B cell (primary cell): ENCODE measurements at places on chromosomes 5 and 9. TPM values are rescaled to one million over a fixed set of nuclear protein-coding genes. Genes with fewer than 3 reads are reported as not detected.

GRCh38 chr9:90641884-90642487 is 638 bp downstream of the DIRAS2 start:
- no peak for DNase-seq

GRCh38 chr5:126015235-126016181 is 407.7 kb upstream of the GRAMD2B start:
- no peak for DNase-seq

The FCN2 gene
- not detected in 2 replicates for total RNA-seq

DNA sequence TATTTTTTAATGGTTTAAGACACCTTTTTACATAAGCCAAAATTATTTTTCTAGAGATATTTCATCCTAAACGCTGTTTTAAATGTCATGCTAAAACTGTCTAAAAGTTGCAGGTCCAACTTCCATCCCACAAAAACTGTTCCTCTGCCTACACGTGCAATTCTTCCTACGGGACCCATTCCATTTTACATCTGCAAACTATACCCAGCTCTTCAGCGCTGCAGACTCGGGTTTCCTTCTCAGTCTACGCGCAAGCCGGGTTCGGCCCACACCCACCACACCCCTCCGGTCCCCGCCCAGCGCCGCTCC is 8.7 kb downstream of the RANBP6 start:
- DNase-seq: no peak

DNA sequence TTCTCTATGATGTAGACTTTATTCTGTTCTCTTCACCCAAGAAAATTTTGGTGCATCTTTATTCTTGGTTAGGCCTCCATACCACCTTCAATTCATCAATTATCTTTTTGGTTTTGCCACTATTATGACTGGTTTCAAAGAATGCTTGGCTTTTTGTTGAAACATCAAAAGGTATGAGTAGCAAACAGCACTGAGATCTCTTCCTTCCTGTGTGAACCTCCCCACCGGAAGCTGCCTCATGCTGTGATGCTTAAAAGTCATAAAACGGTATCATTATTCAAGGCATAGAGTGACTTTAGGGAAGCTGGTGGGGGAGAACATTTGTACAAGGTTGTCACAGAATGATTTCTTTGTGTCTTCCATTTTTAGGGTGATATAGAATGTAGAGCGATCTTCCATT is 70.6 kb downstream of the IQGAP2 start:
- DNase-seq: peak; percentile 13

DNA sequence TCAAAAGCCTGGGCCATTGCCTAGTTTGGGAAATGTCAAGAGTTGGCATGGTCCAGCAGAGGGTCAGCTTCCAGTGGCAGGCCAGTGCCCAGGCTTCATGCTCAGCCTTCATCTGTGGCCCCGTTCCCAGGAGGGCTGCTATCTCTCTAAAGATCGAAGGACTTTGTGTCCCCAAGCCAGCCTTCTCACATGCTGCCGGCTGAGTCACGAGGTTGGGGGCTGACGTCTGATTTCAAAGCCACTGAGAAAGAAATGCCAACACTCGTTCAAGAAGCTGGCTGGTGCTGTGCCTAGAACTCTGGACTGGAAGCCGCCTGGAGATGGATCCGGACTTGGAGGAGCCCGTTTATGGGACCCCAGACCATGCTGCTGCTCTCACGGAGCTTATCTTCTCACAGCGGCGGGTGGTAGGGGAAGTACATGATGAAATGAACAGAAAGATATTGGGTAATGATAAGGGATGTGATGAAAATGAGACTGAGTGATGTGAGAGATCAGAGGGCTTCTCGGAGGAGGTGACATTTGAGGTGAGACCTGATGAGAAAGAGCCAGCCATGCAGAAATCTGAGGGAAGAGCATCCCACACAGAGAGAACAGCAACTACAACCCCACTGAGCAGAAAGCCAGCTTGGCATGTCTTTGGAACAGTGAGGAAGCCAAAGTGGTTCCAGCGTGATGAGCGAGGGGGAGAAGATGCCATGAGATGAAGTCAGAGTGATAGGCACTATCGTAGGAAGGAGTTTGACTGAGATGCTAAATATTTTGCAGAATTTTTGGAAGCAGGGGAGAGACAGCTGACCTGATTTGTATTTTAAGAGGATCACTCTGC is 54.9 kb upstream of the BOD1 start:
- no peak for DNase-seq

DNA sequence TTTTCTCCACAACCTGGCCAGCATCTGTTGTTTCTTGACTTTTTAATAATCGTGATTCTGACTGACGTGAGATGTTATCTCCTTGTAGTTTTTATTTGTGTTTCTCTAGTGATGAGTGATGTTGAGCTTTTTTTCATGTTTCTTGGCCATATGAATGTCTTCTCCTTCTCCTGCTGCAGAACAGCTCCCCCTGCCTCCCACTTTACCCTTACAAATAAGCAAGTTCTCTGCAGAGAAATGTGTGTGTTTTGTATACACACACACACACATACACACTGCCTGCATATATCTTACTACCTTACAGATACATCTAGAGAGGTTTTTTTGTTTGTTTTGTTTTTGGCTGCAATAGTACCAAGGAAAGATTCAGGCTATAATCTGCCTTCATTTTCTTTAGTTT is 88.7 kb upstream of the PHF24 start:
- no peak for DNase-seq

GRCh38 chr5:1246711-1247431 is 21.7 kb downstream of the SLC6A18 start:
- DNase-seq: no peak

DNA sequence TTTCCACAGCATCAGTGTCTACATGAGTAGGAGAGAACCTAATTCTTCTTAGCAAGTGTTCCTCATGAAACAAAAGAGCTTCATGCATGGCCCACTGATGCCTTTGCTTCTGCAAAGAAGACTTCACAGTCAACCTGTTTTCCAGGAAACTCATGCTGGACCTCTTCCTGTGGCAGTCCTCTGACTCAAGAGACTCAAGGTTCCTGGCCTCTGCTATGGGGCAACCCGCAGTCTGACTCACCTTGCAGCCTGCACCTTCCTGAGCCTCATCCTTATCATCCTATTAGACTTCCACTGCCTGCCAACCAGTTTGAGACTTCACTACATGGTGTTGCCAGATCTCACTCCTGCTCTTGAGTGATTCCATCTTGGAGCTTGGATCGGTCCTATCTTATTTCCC is 17.6 kb upstream of the AGGF1 start:
- DNase-seq: no peak

The ADGRV1 gene
- total RNA-seq: 0.10 TPM in 1 of 2 replicates, not detected in the other

DNA sequence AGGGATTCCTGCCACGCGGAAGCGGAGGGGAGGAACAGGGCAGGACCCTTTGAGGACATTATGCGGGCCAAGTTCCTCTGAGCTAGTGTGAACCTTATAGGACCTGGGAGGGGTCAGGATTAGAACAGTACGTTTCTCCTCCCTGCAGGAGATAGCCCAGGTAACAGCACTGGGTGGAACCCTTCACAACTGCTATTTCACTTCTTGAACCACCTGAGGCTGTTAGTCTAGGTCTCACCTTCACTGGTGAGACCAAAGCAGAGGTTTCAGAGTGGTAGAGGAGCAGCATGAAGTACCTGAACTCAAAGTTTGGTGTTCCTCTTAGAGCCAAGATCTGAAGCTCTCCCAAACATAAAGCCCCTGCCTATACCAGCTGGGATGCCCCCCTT is 832 bp downstream of the EIF4EBP3 start:
- no peak for DNase-seq

The FOXD4L5 gene
- 0.79 and 1.0 TPM in 2 replicates for total RNA-seq

The GRM6 gene
- not detected in 2 replicates for total RNA-seq

DNA sequence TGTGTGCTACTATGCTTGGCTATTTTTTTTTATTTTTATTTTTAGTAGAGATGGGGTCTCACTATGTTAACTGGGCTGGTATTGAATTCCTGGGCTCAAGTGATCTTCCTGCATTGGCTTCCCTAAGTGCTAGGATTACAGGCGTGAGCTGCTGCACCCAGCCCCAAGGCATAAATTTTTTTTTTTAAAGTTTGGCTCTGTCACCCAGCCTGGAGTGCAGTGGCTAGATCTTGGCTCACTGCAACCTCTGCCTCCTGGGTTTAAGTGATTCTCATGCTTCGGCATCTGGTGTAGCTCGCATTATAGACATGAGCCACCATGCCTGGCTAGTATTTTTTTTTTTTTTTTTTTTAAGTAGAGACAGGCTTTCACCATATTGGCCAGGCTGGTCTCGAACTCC is 70.3 kb downstream of the RAB24 start:
- no peak for DNase-seq

- no peak for DNase-seq
These were observed 35.6 kb downstream of the CEP72 start for GRCh38 chr5:647727-648126.

GRCh38 chr5:14174230-14174636 is 31.1 kb downstream of the TRIO start:
- DNase-seq: peak; percentile 62

The CDH9 gene
- not detected in 2 replicates for total RNA-seq

- DNase-seq: no peak
These were observed 80.0 kb downstream of the ZNF622 start for GRCh38 chr5:16385516-16386090.

- no peak for DNase-seq
These were observed 1.9 kb upstream of the SLC31A2 start for GRCh38 chr9:113148781-113149510.

- DNase-seq: no peak
These were observed 92.4 kb upstream of the NR3C1 start for GRCh38 chr5:143495821-143496275.

- no peak for DNase-seq
These were observed 410.1 kb upstream of the SMARCA2 start for GRCh38 chr9:1604942-1605560.

- no peak for DNase-seq
These were observed 78.4 kb downstream of the MAP1B start for GRCh38 chr5:72185496-72186329.

- no peak for DNase-seq
These were observed 252.3 kb upstream of the SLC24A2 start for GRCh38 chr9:20040991-20041696.

The OR1J4 gene
- total RNA-seq: not detected in 2 replicates

- no peak for DNase-seq
These were observed 56.2 kb upstream of the APC start for GRCh38 chr5:112681481-112681908.

The PALM2AKAP2 gene
- not detected in 2 replicates for total RNA-seq

The RUSC2 gene
- 0.32 and 0.76 TPM in 2 replicates for total RNA-seq

The LCN9 gene
- total RNA-seq: not detected in 2 replicates

DNA sequence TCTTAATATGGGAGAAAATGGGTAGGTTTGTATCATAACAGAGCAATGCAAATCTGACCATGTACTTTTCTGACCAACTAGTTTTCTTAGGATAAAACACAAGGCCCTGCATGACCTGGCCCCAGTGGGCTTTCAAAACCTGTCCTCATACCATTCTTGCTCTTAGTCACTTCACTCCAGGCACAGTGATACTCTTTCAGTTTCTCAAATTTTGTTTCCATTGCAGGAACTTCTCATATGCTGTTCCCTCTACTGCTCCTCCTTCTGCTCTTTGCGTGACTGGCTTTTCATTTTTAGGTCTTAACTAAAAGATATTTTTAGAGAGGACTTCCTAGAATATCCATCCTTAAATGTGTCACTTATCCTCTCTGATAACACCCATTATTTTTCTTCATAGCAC is 112.4 kb downstream of the INIP start:
- no peak for DNase-seq

- DNase-seq: no peak
These were observed 360.0 kb downstream of the GLIS3 start for GRCh38 chr9:3939820-3940219.

DNA sequence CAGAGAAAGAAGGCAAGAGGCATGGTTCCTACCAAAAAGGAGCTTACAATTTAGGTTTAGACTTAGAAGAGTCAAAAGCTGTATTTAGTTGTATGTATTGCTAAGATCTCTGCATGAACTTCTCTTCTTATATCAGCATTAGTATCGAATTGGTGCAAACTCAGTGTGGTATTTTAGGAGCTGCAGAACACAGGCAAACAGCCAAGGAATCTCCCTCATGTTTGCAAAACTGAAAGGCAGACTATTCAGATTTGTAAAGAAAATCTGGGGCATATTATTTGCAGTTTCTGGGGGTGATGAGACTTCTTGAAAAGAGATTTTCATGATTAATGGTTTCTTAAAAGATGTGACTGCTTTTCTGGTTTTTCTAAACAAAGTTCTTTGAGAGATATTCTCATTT is 252.7 kb downstream of the CEMIP2 start:
- no peak for DNase-seq

DNA sequence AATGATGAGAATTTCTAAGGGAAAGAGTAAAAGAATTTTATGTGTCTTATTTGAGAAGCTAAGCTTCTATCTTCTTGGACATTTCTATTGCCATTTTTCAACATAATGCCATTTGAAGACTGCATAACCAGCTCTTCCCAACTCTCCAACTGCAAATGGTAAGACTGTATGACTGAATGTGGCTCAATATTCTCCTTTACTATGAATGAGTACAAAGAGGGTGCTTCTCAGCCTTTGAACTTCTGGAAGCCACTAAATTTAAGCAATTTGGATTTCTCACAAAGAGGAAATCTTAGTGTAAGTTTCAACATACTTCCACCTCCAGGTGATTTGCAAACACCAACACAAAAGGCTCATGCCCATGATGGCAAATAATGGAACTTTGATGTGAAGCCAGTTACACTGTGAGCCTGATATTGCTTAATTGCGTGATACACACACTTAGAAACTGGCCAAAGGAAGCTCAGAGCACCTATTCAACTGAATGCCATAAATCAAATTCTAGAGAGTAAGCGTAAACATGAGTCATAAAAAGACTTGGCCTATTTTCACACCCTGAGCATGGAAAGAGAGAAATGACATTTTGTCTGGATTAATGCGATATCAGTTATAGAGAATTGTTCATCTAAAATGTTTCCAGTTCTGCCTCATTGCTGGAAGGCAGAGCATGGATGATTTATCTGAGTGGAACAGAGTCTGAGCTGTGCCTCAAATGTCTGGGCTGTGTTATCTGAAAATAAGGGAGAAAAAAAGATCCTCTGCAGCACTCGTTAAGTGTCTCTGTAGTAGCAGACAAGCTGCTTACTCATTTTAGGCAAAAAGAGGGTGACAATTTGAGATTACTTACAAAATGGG is 145.3 kb downstream of the PLK2 start:
- no peak for DNase-seq

DNA sequence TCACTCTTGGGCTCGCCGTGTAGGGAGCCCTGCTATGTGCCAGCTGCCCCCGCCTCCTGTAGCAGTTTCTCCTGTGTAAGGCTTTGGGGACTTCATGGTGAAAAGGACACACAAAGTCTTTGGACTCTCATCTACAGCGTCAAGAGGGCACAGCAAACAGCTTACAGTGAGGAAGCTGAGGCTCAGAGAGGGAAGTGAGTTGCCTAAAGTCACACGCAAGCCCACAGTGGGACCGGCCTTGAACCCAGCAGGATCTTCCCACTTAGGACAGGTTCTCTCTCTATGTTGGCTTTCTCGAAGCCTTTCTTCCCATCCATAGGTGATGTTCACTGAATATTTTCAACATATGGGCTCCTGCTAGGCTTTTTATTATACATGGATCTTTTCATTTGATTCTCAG is 9.8 kb upstream of the PRRX2 start:
- DNase-seq: no peak

GRCh38 chr9:72048850-72049249 is 11.6 kb downstream of the C9orf57 start:
- DNase-seq: no peak

The TMEM252 gene
- total RNA-seq: not detected in 2 replicates
